Astrocyte of the spinal cord (primary cell): ENCODE measurements at places on chromosomes 12 and 14.
A peak's percentile ranks its signal among the peaks of the same experiment; 100 is the strongest.

GRCh38 chr14:58638231-58639197, 752 bp downstream of the DACT1 start:
- DNase-seq = peak; percentile 39

DNA sequence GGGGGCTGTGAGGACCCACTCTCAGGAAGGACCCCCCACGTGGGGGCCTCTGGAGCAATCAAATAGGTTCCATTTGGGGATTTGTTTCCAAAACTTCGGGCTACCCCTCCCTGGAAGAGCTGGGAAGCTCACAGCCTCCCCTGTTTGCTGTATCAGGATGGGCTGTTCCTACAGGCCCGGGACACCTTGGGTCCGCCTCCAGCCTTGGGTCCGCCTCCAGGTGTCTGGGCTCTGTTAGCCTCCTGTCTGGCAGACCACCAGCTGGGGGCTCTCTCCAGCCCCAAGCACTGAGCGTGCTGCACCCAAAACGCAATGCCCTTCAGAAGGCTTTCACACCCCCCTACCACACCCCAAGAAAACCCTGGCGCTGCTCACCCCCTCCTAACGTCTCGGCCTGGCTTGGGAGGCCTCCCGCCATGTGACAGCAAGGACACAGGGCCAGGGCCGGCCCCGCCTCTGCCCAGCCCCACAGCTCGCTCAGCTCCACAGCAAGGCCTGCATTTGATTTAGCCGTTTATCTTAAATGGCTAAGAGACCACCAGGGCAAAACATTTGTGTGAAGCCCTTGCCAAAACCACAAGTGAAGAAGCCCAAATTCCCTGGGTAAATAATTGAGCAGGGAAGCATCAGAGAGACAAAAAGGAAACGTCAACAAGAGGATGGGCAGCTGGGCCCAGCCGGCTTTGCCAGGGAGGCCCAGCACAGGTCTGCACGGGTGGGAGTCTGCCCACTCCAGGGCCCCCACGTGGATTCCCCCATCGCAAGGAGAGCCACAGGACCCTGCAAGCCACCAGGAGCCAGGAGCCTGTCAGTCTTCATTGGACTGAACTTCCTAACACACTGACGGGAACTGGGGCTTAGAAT, 39.9 kb downstream of the BCL11B start:
- DNase-seq = no peak

DNA sequence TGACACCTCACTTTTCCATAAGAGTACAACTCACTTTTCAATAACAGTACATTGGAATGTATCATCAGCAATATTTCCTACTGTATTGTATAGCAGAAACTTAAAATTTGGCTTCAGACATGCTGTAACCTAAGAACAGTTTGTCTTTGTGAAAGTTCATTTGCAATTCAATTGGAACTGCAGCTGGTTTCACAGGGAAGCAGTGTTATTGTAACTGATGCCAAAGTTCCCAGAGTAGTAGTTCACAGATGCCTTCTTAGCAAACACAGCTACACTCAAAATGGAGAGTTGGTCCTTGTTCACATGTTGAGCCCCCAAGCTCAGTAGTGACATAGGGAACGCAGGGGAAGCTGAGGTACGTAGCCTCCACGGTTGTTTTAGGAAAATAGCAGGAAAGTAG, 23.3 kb downstream of the PPP1R36 start:
- peak; percentile 57 for DNase-seq

GRCh38 chr14:89382487-89382886, 34.5 kb downstream of the FOXN3 start:
- DNase-seq = no peak

DNA sequence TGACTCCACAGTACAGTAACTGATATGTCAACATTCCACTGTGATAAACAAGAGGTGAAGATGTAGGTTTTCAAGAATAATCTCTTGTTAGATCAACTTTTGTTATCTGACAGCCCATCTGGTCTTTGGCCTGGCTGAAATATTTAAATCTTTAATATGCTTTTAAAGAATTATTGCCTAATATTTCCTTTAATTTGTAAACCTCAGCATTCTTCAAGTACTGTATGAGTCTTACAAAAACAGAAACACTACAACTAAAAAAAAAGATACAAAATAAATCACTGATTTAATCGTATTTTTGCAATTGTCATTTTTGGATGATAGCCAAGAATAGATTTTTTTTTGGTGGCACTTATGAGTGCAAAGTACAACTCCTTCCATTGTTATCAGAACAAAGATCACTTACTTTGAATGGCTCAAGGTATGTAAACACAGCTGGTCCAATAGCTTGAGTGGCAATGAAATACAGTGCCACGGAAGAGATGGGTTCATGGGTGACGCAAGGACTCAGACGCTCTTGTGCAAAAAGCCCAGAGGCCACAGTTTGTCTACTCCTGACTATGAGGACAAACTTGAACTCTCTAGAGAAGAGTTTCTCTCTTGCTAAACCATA, 109.5 kb downstream of the PAX9 start:
- DNase-seq = no peak

GRCh38 chr12:67697967-67698366, 49.4 kb downstream of the DYRK2 start:
- DNase-seq = no peak

GRCh38 chr14:35986219-35986573, 160.1 kb downstream of the BRMS1L start:
- no peak for DNase-seq

- no peak for DNase-seq
Measured at GRCh38 chr12:126726481-126727217, 1540.3 kb upstream of the TMEM132C start.

GRCh38 chr12:85979641-85980040, 105.5 kb downstream of the NTS start:
- DNase-seq = no peak
